Memory B cell (primary cell): ENCODE measurements at places on chromosomes 5 and 9.

DNA sequence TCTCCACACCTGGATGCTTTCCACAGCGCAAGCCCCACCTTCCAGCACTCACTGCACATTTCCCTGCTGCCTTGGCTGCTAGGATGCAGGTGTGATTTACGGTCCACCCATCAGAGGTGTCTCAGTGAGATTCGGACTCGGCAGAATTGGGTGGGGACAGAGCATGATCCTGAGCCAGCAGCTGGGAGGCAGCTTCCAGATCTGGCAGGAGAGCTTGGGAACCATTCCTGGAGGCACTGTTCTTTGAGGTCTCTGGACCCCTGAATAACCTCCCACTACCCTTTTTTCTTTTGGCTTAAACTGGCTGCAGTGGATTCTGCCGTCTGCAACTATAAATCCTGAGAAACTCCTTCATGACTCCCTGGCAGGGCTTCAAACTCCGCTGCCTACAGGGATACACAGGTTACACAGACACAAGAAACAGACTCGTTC is 99.6 kb upstream of the PHYKPL start:
- DNase-seq: no peak

DNA sequence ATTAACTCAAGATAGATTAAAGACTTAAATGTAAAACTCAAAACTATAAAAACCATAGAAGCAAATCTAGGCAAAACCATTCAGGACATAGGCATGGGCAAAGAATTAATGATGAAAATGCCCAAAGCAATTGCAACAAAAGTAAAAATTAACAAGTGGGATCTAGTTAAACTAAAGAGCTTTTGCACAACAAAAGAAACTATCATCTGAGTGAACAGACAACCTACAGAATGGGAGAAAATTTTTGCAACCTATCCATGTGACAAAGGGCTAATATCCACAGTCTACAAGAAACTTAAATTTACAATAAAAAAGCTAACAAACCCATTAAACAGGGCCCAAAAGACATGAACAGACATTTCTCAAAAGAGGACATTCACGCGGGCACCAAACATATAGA is 34.4 kb upstream of the ZFAND5 start:
- DNase-seq: no peak

GRCh38 chr5:132479111-132479951 is 11.2 kb downstream of the IRF1 start:
- no peak for DNase-seq

- no peak for DNase-seq
Observed at GRCh38 chr5:72268753-72269410, 51.2 kb downstream of the MRPS27 start.

- no peak for DNase-seq
Observed at GRCh38 chr9:86714999-86715398, 232.3 kb downstream of the GAS1 start.

DNA sequence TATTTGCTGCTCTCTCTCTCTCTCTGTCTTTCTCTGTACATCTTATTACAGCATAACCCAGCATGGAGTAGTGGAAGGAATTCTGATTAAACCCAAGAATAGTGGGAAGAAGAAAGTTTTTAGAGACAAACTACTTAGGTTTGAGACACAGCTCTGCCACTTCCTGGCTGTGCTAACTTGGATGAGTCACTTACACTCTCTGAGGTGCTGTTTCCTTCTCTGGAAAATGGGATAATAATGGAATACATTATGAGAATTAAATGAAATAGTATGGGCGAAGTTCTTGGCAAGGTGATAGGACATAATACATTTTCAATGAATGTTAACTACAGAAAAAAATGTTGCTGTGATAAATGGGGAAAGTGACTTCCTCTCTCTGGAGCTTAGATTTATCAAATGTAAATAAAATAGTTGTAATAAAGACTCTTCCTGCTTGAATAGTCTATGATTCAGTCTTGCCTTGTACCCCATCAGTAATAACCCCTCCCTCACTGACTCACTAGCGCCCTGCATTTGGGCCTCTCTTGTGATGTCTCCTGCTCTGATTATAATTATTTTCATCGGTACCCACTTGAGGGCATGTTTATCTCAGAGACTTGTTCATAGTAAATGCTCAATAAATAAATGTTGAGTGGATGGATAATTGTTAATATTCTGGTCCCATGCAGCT is 27.6 kb downstream of the KIF4B start:
- no peak for DNase-seq

DNA sequence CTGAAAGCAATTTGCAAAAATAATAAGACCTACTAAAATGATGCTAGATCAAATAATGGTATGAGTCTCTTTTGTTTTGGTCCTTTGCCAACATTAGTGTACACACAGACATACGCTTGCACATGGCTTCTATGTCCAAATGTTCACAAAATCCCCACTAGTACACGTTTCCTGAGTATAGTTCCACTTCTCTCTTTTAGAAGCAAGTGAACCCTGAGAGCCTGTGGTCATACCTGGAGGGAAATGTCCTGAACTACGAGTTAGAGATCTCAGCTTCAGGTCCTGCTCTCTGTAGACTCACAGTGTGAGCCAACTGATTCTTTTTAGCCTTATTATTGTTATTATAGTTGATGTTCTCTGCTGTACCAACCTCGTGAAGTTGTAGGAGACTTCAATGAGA is 47.3 kb upstream of the ACTBL2 start:
- DNase-seq: no peak

- DNase-seq: no peak
Observed at GRCh38 chr5:143657647-143658285, 154.2 kb upstream of the HMHB1 start.

DNA sequence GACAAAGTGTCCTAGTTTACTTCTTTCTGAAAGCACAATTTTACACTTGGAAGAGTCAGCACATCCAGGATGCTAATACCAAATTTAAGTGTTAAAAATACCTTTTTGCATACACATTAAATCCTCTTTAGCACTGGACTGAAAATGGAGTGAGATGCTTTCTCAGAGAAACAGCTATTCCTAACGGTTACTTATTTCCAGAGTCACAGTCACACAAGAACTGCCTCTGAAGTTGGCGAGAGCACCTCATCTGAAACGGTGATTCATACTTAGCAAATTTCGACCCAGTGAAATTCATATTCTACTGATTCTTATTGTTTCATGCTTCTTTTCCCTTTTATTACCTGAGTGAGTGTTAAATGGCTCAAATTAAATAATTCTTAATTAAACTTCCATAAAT is 12.2 kb downstream of the CDH18 start:
- no peak for DNase-seq

GRCh38 chr9:37902796-37903646 is 906 bp downstream of the SLC25A51 start:
- DNase-seq: no peak

- DNase-seq: no peak
Observed at GRCh38 chr9:132414731-132415130, 4.7 kb downstream of the CFAP77 start.

DNA sequence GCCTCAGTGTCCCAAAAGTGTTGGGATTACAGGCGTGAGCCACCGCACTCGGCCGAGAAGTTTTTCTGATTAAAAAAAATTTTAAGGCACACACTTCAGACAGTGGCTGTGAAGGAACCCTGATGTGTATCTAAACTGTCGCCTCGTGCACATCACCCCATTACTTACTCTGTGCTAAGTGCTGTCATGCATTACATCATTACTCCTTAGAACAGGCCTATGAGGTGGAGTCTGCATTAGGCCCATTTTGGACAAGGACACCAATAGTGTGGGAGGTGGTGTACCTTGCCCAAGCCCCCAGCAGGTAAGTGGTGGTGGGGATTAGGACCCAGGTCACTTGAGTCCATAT is 3.8 kb upstream of the CDHR2 start:
- DNase-seq: no peak

DNA sequence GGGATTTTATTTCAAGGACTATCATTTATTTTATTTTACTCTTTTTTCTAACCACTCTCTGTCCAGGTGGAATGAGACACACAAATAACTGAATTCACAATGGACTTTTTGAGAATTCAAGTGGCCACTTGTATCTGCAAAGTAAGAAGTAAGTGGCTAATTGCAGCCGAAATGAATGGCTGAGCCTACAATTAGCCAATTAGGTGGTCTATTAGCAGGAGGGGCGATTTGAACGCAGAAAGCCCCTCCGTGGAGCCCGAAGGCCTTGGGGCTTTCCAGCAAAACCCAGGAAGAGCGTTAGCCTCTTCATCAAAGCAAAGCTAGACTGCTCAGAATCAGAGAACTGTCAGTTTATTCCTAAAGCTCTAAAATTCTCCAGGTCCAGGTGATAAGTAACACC is 176.9 kb downstream of the EBF1 start:
- DNase-seq: no peak

DNA sequence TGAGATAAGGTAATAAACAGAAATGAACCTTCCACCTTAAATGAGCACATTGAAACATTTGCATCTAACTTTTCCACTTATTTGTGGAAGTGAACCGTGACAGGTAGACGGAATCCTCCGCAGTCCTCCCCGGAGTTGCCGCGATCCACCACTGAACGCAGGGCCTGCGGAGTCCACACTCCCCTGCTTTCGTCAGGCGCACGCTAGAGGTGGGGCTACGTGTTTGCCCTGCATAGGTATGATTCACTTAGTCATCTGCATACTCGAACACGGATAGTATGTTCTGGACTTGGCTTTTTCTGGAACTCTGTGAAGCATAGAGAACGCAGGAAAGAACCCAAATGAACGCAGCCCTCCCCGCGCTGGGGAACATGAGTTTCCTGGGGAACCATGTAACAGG is 272.8 kb upstream of the IRX4 start:
- DNase-seq: no peak

- DNase-seq: no peak
Observed at GRCh38 chr5:137741718-137742117, 5.8 kb upstream of the KLHL3 start.

DNA sequence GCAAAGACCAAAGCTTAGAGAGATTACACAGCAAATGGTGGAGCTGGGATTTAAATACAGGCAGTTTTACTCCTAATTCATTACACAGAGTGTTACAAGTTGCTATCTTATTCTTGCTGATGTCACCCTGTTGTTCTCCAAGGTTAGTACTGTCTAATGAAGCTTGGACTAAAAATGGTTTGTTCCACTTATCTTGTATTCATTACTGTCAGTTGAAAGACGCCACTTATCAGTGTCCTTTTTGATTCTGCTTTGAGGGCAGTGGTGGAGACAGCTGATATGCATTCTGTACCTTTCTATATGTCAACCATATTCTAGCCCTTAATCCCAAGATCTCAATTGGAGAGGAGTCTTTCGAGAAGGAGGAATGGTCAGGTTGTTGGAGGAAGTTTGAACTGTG is 14.0 kb upstream of the DENND4C start:
- no peak for DNase-seq

- no peak for DNase-seq
Observed at GRCh38 chr9:84002344-84002743, 21.7 kb downstream of the RMI1 start.

DNA sequence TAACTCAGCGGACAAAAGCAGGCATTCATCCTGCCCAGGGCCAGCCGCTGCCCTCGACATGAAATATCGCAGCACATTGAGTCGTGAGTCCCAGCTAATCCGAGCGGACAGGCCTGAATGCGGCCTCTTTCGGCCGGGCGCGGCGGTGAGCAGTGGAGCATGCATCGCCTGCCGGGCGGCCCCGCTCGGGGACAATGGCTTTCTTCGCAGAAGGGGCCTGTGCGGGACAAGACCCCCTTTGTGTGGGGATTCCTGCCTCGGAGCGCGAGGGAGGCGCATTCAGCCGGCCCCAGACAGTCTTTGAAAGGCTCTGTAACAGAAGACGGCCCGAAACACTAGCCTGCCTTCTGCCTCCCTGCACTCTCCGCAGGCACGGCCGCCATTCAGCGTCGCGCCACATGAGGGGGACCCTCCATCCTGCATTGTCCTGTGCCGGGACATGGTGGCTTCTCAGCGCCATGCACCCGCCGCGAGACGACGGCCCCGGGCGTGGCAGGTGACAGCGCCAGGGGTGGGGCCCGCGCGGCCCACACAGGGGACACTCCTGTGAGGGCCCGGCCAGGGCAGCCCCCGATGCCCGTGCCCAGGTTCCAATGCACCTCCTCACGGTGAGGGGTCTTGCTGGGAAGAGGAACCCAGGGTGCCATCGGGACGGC is 52.0 kb downstream of the EXD3 start:
- no peak for DNase-seq

DNA sequence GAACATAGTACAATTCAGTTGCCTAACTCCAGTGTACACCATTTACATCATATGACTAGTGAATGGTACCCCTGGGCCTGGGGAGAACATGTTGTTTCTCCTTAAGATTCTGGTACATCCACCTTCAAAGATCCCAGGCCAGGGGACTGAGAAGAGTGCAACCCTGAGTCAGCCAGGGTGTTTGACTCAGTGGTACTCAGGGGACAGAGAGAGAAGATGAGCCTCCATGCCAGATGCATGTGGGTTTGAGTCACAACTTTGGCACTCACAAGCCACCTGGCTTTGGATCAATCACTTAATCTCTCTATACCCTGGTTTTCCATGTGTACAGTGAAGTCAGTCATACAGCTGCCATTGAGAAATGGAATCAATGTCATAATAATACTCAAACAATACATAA is 53.7 kb downstream of the MAP1B start:
- no peak for DNase-seq

GRCh38 chr5:43033841-43034590 is 6.1 kb downstream of the ANXA2R start:
- no peak for DNase-seq

DNA sequence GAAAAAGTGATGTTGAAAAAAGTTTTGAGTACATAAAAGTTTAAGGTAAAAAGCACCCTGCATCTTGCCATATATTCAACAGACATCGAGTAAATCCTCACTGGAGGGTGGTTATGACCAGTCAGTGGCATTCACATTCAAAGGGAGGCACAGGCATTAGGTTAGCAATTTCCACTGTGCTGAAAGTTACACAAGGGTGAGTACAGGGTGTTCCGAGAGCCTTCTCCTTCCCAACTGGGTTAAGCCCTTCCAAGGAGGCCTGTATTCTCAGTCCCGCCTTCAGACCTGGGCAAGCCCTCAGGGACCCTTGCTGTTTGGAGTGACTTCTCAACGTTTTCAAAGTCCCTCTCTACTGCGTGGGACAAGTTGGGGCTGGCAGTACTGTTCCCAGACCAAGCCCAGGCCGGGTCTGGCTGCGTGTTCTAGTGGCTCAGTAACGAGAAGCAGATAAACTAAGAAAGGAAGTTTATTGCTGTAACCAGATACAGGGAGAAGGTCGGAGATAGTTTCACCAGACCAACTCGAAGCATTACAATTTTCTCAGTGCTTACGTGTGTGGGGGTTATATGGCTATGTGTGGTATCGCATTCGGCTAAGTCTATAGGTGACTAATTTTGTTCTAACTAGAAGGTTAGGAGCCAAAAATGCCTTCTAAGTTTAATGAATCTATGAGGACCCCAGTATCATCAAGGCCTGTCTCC is 13.0 kb upstream of the SETX start:
- DNase-seq: no peak

GRCh38 chr5:22372376-22372775 is 480.8 kb downstream of the CDH12 start:
- DNase-seq: no peak

GRCh38 chr5:150571836-150572235 is 63.9 kb downstream of the NDST1 start:
- no peak for DNase-seq

- no peak for DNase-seq
Observed at GRCh38 chr9:119181561-119181960, 187.7 kb downstream of the BRINP1 start.

- DNase-seq: no peak
Observed at GRCh38 chr5:119280380-119280779, 75.4 kb upstream of the TNFAIP8 start.
